ENCODE measurements at places on chromosomes 11 and 22.
A peak's percentile ranks its signal among the peaks of the same experiment; 100 is the strongest.

GRCh38 chr22:26210334-26210733 is 41.1 kb downstream of the SEZ6L start:
- no peak for DNase-seq

DNA sequence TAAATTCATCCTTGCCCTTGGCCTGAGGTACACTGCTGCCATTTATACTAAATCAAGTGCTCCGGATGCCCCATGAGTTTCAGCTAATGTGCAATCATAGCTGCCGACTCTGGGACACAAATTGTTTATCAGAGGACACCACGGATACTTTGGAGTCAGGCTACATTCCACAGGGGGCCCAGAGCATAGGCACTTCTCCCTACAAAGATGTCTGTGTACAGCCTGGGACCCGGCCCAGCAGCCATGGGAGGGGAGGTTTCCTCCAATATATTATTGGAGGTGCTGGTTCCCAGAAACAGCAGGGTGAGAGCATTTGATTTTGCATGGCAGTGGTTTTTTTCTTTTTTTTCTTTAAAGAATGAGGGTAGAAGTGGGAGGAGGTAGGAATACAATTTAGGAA is 31.3 kb downstream of the HTR3B start:
- no peak for DNase-seq

DNA sequence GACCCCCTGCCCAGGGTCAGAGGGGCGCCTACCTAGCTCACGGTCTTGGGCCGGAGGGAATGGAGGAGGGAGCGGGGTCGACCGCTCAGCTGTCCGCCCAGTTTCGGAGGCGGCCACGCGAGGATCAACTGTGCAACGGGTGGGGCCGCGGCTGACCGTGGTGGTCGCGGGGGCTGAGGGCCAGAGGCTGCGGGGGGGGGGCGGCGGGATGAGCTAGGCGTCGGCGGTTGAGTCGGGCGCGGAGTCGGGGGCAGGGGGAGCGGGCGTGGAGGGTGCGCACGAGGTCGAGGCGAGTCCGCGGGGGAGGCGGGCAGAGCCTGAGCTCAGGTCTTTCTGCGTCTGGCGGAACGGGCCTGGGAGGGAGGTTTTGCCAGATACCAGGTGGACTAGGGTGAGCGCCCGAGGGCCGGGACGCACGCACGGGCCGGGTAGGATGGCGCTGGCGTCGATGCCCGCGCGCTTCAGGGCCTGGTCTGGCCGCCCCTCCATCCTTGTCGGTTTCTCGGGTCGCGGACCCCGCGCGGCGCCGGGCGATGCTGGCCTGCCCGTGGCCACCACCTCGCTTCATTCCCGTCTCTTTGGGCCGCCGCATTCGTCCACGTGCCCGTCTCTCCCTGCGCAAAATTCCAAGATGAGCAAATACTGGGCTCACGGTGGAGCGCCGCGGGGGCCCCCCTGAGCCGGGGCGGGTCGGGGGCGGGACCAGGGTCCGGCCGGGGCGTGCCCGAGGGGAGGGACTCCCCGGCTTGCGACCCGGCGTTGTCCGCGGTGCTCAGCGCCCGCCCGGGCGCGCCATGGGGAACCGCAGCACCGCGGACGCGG is at the start of gene DRD4:
TSS of gene DRD4 (plus strand) at position 759 of the 822 bp plus-strand sequence. CDS start at position 795, 36 bp downstream.
- no peak for DNase-seq

- DNase-seq, result peak; percentile 54
Measured at GRCh38 chr11:61967924-61968757, 707 bp upstream of the FTH1 start.

DNA sequence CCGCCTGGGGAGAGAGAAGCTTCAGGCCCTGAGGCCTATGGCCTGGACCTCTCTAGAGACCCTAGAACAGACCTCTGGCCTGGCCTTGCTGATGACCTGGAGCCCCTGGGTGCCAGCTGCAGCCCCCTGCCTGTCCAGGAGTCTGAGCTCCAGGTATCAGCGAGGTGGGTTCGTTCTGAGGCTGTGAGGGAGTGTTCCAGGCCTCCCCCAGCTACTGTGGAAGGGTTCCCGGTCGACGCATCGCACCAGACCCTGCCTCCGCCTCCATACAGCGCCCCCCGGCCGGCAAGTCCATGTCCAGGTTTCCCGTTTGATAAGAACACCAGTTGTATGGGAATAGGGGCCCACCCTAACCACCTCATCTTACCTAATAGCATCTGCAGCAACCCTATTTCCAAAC is 111.1 kb downstream of the KCNQ1 start:
- DNase-seq, result no peak

GRCh38 chr11:71251151-71251721 is 1.1 kb downstream of the SHANK2 start:
- DNase-seq, result no peak

DNA sequence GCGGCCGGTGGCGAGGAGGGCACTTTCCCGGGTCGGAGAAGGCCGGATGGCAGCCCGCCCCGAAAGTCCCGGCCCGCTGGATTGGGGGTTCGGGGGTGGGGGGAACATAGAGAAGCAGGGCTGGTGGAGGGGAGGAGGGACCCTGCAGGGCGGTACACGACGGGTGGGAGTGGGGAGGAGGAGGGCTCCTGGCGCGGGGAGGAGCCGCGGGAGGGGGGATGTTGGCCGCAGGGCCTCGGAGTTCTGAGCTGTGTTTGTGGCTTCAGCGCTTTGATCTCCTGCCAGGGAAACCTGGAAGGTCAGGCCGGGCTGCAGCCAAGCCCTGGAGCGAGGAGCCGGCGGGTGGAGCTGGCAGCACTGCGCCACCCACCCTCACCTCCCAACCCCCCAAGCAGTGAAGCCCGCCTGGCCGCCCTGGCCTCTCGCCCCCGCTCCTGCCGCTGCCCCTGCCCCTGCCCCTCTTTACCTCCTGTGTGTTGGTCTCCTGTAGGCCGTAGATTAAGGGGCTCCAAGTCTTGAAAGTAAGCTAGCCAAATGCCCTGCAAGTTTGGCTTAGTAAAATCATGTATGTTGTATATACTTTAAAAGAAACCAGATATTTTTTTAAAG is 30.9 kb downstream of the C22orf31 start:
- no peak for DNase-seq

- DNase-seq, result no peak
Measured at GRCh38 chr22:28029201-28029948, 110.3 kb upstream of the PITPNB start.

All from OCI-LY7 (cell line).